Ecto neural progenitor cell (in vitro differentiated cells): ENCODE measurements at places on chromosomes 2 and 18.
A peak's percentile ranks its signal among the peaks of the same experiment; 100 is the strongest.

DNA sequence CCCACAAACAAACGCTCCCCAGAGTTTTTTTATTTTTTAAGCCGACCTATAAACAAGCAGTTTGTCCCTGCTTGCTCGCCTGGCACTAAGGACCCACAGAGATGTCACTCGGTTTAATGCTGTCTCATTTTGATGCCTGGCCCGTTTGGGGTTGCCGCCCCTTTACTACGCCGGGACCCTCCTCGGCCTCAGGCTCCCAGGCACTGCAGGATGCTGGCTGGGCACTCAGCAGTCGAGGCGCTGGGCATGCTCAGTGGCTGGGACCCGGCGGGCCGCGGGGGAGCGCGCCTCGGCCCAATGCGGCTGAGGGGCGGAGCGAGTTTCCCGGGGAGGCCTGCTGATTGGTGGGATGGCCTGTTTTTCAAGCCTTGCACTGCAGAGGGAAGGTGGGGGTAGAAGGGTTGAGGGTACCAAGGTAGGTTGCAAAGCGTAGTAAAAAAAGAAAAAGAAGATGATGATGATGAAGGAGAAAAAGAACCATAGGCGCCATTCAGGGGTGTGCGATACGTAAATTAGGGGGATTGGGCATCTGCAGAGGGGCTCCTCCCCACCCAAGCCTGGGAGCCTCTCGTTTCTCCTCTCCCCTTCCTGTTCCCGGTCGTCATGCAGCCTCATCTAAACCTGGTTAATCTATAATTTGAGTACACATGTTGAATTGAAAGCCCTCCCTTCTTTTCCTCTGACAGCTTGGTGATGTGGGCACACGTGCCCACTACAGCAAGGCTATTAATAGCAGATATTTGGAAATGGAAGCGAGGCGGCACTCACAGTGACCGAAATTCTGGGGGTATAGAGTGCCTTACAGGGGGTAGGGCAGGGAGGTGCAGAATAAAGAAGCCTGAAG, 1.5 kb upstream of the IRS1 start:
- peak; percentile 93 for DNase-seq

GRCh38 chr2:7007846-7008741, 90.9 kb downstream of the RNF144A start:
- no peak for DNase-seq

- DNase-seq: no peak
Measured at GRCh38 chr18:23926571-23926970, 88.0 kb upstream of the TTC39C start.

- no peak for DNase-seq
Measured at GRCh38 chr2:53787614-53788289, 908 bp downstream of the ERLEC1 start.

DNA sequence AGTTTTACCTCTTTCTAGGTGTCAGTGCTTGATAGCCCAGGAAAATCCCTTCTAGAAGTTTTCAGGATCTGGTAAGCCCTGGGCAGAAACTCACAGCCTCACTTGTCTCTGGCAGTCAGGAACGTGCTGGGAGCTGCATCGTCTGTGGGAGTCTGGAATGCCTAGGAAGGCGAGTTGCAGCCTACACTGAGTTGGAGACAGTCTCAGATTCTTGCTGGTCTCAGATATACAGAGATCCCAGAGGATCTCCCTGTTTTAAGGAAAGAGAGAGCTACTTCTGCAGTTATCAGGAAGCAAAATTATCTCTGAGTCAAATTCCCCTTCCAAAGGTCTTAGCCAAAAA, 104.4 kb upstream of the CDC42EP3 start:
- DNase-seq: no peak

DNA sequence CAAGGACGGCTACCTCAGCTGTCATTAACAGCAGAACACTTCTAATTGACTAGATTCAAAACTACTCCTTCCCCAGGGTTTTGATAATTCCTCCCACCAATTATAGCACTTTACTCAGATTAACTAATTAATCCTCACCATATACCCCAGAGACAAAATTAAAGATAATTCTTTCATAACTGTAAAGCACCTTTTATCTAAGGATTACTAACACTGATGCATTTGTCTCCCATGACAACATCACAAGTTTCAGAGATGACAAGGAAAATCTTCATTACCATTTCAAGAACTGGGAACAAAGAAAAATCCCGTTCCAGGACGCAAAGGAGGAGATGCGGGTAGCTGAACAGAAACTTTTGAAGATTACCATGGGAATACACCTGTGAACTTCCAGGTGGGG, 129.4 kb upstream of the ITGA6 start:
- no peak for DNase-seq

DNA sequence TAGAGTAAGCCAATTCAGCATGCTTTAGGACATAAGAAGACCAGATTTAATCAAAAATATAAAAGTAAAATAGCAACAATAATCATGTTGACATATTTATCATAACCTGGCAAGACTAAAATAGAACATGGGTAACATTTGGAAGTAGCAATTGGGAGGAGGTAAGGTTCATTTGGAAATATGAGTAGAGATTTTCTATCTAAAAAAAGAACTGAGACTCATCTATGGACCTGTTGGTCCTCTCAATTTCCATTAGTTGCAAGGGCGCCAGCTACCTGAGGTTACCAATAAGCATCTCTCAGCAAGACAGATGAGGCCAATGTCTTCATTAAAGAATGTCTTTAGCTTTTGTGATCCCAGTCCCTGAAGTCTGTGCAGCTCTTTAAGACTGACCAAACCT, 196.0 kb downstream of the IRS1 start:
- no peak for DNase-seq

GRCh38 chr2:130231656-130232055, 33.4 kb upstream of the TUBA3E start:
- DNase-seq: no peak

- no peak for DNase-seq
Measured at GRCh38 chr18:75790111-75790510, 362.6 kb upstream of the SMIM21 start.

GRCh38 chr2:23065936-23066335, 319.0 kb upstream of the KLHL29 start:
- peak; percentile 63 for DNase-seq

- DNase-seq: no peak
Measured at GRCh38 chr2:141925511-141925910, 205.3 kb downstream of the LRP1B start.
